CD4-positive, alpha-beta T cell treated with Interleukin-15 for 4 hours (primary cell): ENCODE measurements at places on chromosomes 16 and 17.

DNA sequence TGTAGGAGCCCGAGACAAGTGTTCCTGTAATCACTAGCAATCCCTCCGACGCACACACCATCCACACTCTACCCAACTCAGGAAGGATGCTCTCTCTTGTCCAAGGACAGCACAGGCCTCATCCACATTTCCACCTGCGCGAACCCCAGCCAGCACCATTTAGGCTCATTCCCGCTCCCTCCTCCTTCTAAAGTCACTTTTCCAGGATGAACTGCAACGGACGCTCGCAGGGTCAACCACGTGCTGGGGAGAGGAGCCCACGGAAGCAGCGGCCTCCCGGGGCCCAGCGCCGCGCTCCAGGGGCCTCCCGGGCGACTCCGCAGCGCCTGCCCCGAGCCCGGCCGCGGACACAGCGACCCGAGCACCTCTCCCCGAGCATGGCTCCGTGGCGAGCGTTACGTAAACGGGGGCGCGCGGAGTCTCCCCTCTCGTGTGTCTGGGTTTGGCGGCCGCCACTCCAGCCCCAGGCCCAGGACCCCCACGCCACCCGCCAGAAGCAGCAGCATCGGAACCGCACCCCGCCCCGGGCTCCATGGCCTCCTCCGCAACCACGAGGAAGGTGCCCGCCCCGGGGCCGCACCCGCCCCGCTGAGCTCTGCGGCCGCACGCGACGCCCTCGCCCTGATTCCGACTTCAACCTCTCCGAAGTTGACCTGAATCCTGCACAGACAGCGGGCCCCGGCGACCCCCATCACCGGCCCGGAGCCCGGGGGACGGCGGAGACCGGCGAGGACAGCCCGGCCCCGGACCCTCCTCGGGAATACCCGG, 668 bp downstream of the USP36 start:
- peak; percentile 26 for DNase-seq

DNA sequence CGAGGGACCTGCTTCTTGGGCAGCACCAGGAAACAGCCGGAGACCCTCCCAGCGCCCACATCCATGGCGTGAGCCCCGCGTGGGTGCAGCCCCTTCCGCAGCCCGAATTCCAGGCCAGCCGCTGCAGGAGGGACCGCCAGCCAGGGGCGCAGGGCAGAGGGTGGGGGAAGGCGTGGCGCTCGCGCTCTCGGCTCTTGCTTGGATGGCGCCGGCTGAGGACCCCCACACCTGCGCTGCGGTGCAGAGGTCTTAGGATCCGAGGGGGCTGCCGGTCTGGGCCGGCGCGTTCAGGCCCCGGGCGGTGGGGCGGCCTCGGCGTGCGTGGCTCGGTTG, 28.8 kb downstream of the ACTG1 start:
- DNase-seq = no peak

DNA sequence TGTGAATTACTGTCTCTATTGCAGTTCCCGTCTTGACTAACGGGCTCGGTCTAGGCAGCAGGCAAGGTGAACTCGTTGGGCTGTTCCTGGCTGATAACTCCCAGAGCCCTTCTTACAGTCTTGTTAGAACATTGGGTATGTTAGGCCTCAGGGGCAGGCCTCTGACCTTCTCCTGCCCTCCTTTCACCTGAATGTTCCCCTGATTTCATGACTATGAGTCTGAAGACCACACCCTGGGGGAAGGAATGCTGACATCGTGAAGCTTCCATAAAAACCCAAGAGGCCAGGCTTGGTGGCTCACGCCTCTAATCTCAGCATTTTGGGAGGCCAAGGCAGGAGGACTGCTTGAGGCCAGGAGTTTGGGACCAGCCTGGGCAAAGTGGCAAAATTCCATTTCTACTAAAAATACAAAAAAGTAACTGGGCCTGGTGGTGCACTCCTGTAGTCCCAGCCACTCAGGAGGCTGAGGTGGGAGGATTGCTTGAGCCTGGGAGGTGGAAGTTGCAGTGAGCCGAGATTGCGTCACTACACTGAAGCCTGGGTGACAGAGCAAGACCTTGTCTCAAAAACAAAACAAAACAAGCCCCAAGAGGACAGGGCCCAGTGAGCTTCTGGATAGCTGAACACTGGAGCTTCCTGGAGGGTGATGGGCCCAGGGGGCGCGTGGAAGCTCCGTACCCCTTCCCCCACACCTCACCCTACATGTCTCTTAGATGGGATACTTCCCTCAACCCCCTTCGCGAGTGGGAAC, 47.8 kb upstream of the FBXO47 start:
- DNase-seq = no peak

GRCh38 chr16:81537721-81538561, 93.3 kb downstream of the CMIP start:
- DNase-seq = no peak
